ENCODE measurements at places on chromosomes 13 and 19. TPM values are rescaled to one million over a fixed set of nuclear protein-coding genes. Genes with fewer than 3 reads are reported as not detected.
A peak's percentile ranks its signal among the peaks of the same experiment; 100 is the strongest.

DNA sequence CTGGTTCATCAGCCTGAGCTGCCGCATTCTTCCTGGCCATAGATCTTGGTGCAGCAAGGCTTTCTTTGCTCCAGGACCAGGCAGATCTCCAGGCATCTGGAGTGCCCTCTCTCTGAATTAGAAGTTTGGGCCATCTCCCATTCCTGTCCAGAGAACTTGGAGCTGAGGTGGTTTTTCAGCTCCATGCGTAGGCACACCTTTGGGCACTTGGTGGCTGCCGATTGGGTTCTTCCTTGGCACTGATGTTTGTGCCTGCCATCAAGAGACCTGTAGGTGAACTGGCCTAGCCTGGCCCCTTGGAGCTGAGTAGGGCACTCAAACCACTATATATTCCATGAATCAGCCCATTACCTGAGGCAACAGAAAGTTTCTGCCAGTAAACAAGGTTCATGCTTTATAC is 206.0 kb upstream of the PCDH17 start:
- H3K27ac ChIP-seq = no peak overlapping the region
- no peak for DNase-seq
- H3K4me1 ChIP-seq = no peaks in the 10 kb centered on the region

The ZNF575 gene
- total RNA-seq = 4.0 TPM

- peaks cover 13% of the 10 kb centered on the region for H3K4me1 ChIP-seq
- no peaks in the 10 kb centered on the region for H3K36me3 ChIP-seq
- H3K4me3 ChIP-seq = no peak overlapping the region
- H3K27ac ChIP-seq = peak overlapping the region; percentile 96
Measured at GRCh38 chr13:48038761-48039160, 1.2 kb downstream of the NUDT15 start.

- no peak overlapping the region for H3K27ac ChIP-seq
- H3K4me3 ChIP-seq = no peak overlapping the region
- H3K36me3 ChIP-seq = no peaks in the 10 kb centered on the region
- H3K27me3 ChIP-seq = no peaks in the 10 kb centered on the region
- no peaks in the 10 kb centered on the region for H3K4me1 ChIP-seq
Measured at GRCh38 chr13:24145240-24145639, 15.3 kb upstream of the SPATA13 start.

DNA sequence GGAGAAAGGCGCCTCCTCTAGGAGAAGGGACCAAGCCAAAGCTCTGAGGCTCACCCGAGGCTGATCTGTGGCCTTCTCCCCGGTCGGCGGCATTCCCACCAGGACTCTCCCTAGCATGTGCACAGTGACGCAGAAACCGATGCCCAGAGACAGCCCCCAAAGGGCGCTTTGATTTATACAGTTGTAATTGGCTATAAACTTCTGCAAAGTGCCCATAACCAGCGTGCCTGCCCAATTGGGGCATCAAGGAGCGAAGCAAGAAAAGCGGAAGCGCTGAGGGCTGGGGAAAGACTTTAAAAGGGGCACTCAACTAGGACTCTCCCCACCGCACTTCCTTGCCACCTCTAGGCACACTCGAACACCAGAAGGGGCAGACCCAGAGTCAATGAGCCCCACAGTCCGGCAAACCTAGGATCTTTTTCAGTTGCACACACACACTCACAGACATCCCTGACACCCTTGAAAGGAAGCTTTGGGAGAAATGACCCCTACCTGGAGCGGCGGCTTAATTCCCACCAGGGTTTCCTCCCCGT is 1.8 kb downstream of the CDX2 start:
- no peak overlapping the region for H3K27ac ChIP-seq
- DNase-seq = peak; percentile 67
- peaks cover 43% of the 10 kb centered on the region for H3K4me1 ChIP-seq
- H3K4me3 ChIP-seq = peak overlapping the region; percentile 27
- no peaks in the 10 kb centered on the region for H3K36me3 ChIP-seq
- peaks cover 45% of the 10 kb centered on the region for H3K27me3 ChIP-seq

GRCh38 chr19:56117376-56117884 is 3.7 kb downstream of the ZNF787 start:
- no peaks in the 10 kb centered on the region for H3K27me3 ChIP-seq
- H3K36me3 ChIP-seq = peaks cover 18% of the 10 kb centered on the region
- no peak overlapping the region for H3K27ac ChIP-seq
- no peak overlapping the region for H3K4me3 ChIP-seq
- no peak for DNase-seq
- H3K4me1 ChIP-seq = peaks cover 60% of the 10 kb centered on the region

DNA sequence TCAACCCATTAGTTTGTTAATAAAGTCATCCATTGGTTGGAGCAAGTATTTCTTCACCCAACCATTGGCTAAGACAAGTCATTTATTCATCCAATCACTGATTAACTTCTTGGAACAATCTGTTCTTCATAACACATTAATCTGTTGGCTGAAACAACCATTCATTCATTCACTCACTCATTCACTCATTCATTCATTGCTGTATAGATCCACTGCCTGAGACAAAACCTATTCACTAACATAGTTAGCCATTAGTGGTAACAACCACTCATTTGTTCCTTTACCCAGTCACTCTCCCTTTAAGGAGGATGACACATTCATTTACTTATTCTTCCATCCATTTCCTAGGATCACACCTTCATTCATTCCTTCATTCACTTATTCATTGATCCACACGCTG is 15.2 kb downstream of the EML2 start:
- peaks cover 41% of the 10 kb centered on the region for H3K36me3 ChIP-seq
- DNase-seq = no peak
- H3K27ac ChIP-seq = no peak overlapping the region
- no peaks in the 10 kb centered on the region for H3K27me3 ChIP-seq
- no peaks in the 10 kb centered on the region for H3K4me1 ChIP-seq

DNA sequence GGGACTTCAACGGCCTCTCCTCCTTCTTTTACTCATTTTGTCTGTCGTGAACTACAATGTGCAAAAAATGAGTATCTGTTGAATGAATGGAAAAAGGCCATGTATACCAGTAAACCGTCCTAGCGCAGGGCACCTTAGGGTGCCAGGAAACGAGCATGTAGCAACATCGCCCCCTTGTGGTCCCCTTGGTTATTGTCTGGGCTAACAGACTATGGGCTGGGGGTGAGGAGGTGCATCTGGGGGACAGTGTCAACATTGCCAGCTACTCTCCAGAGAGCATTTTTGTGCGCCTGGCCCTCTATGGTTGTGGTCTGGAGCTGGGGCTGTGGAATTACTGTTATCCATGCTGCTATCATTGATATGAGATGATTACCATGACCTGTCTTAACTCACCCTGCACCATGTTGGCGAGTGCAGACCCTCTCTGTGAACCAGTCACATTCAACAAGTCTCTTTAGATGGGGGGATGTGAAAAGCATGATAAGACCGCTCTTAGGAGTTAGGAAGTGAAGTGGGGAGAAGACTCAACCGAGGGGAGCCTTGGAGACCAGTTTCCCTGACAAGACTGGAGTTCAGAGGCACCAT is 22.8 kb upstream of the SIGLEC11 start:
- no peak overlapping the region for H3K4me3 ChIP-seq
- DNase-seq = peak; percentile 77
- peaks cover 41% of the 10 kb centered on the region for H3K36me3 ChIP-seq
- H3K4me1 ChIP-seq = no peaks in the 10 kb centered on the region
- H3K27me3 ChIP-seq = no peaks in the 10 kb centered on the region
- H3K27ac ChIP-seq = no peak overlapping the region

GRCh38 chr13:113187263-113187669 is 21.2 kb downstream of the PCID2 start:
- no peak for DNase-seq
- no peak overlapping the region for H3K4me3 ChIP-seq
- peaks cover 9% of the 10 kb centered on the region for H3K36me3 ChIP-seq
- H3K27me3 ChIP-seq = no peaks in the 10 kb centered on the region

The LGALS14 gene
- total RNA-seq = not detected

DNA sequence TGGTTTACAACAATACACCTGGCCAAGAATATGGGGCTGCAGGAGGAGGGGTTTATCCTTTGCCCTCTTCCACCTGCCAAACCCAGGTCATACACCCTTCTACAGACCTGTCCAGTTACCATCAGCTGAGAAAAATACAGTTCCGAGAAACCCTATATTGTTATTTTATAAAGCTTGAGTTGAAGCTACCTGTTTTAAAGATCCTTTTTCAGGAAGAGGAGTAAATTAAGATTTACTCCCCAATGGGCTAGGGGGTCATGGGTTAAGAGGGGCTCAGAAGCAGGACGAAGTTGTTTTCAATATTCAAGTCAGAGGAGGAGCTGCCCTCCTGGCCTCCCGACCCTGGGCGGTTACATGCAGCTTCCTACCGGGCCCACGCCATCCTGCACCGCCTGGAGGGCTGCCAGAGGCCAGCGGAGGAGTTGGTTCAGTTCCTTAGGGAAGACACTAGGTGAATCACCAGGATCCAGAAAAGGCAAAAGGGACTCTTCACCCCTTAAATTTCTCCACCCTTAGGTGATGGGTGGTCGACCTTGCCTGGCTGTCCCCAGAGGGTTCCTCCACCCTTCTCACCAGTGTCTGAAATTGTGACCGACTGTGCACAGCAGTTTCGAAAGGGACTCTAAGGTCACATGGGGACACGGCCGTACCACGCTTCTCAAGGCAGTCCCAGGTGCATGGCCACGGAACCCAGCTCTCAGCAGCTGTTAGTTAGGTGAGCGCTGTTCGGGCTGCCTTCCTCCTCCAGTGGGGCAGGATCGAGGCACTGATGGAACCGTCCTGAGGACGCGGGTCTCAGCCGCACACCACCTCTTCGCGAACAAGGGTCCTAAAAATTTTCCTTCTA is 1.2 kb downstream of the GJB2 start:
- no peaks in the 10 kb centered on the region for H3K36me3 ChIP-seq
- peaks cover 27% of the 10 kb centered on the region for H3K4me1 ChIP-seq
- H3K4me3 ChIP-seq = no peak overlapping the region
- DNase-seq = no peak
- H3K27ac ChIP-seq = no peak overlapping the region

DNA sequence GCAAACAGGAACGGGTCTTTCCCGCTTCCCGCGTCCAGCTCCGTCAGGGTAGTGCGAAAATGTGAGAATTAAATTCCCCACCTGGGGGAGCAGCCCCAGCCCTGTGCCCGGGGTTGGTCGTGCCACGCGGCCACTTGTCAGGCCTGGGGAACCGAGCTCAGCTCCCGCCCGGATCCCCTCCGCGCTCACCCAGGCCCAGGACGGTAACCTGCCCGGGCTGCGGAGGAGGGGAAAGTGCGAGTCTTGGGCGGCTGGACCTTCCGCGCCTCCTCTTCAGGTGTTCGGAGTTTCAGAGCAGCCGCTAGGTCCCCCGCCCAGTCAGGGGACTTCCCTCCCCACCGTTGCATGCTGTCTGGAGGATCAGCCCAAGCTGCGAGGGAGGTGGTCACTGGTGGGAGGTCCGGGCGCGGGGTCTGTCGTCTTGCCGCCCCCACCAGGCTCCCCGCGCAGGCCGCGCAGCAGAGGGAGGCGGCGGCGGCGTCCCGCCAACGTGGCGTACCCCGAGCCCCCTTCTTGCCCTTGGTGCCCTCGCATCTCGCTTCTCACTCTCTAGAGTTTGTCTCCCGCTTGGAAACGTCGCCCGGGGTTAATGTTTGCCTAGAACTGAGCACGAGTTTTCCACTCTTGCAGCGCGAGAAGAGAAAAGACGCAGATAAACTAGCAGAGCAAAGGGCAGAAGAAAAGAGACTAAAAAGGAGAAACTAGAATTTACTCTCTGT is 8.1 kb downstream of the URAD start:
- H3K4me3 ChIP-seq = no peak overlapping the region
- peaks cover 42% of the 10 kb centered on the region for H3K4me1 ChIP-seq
- peaks cover 72% of the 10 kb centered on the region for H3K27me3 ChIP-seq
- H3K36me3 ChIP-seq = no peaks in the 10 kb centered on the region

GRCh38 chr13:43797159-43797558 is 10.4 kb upstream of the ENOX1 start:
- DNase-seq = no peak
- H3K36me3 ChIP-seq = no peaks in the 10 kb centered on the region
- H3K27me3 ChIP-seq = no peaks in the 10 kb centered on the region
- H3K4me1 ChIP-seq = no peaks in the 10 kb centered on the region
- H3K4me3 ChIP-seq = no peak overlapping the region
- H3K27ac ChIP-seq = no peak overlapping the region

DNA sequence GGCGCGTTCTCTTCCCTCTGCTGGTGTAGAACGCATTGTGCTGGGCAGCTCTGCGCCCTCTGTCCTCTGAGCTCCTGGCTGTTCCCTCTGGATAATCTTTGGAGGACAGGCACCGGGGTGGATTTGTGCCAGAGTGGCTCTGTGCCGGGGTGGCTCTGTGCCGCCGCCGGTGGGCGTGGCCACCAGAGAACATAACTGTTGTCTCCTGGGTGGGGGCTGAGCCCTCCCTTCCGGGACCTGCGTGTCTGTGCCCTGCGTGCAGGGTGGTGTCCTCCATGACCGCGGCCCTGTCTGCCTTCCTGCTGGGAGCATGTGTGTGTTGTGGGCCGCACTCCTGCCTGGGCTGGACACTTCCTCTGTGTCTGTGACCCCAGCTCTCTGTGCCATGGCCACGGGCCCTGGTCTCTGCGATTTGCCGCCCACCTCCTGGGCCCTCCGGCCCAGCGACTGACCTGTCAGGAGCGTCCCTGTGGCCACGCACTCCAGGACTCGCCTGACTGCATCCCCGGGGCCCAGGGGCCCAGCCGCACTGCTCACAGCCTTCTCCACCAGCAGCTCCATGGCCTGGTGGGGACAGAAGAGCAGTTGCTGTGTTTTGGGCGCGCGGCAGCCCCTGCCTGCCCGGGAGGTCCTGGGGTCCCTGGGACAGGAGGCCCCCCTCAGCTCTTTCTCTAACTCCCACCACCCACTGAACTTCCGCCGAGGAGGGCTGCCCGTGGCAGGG is 22.4 kb upstream of the MATK start:
- H3K4me3 ChIP-seq = no peak overlapping the region
- H3K27ac ChIP-seq = no peak overlapping the region
- no peaks in the 10 kb centered on the region for H3K27me3 ChIP-seq
- DNase-seq = no peak
